Activated CD4-positive, alpha-beta T cell treated with anti-CD3 and anti-CD28 coated beads for 36 hours (primary cell): ENCODE measurements at places on chromosomes 4 and X. TPM values are rescaled to one million over a fixed set of nuclear protein-coding genes. Genes with fewer than 3 reads are reported as not detected.

GRCh38 chrX:100895365-100896075 is 21.4 kb upstream of the NOX1 start:
- H3K4me1 ChIP-seq: no peaks in the 10 kb centered on the region
- H3K4me3 ChIP-seq: no peak overlapping the region
- no peaks in the 10 kb centered on the region for H3K27me3 ChIP-seq

EREG gene
- total RNA-seq: not detected

DNA sequence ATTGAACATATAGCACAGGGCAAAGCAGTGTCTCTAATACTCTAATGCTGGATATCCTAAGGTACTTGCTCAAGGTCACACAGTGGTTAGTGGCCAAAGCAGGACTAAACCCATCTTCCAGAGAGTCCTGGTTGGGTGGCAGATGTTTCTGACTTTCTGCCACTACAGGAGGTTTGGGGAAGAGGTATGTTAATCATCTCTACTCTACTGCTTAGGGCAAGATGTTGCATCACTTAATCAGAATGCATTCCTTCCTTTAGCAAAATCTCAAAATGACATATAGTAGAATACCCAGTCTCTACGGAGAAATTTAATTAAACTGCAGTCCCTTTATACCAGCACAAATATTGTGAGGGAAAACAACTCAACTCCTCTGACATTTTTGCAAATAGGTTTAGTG is 190.7 kb upstream of the FAM241A start:
- peaks cover 4% of the 10 kb centered on the region for H3K27me3 ChIP-seq
- no peak overlapping the region for H3K4me3 ChIP-seq
- H3K36me3 ChIP-seq: no peaks in the 10 kb centered on the region
- no peaks in the 10 kb centered on the region for H3K4me1 ChIP-seq

DNA sequence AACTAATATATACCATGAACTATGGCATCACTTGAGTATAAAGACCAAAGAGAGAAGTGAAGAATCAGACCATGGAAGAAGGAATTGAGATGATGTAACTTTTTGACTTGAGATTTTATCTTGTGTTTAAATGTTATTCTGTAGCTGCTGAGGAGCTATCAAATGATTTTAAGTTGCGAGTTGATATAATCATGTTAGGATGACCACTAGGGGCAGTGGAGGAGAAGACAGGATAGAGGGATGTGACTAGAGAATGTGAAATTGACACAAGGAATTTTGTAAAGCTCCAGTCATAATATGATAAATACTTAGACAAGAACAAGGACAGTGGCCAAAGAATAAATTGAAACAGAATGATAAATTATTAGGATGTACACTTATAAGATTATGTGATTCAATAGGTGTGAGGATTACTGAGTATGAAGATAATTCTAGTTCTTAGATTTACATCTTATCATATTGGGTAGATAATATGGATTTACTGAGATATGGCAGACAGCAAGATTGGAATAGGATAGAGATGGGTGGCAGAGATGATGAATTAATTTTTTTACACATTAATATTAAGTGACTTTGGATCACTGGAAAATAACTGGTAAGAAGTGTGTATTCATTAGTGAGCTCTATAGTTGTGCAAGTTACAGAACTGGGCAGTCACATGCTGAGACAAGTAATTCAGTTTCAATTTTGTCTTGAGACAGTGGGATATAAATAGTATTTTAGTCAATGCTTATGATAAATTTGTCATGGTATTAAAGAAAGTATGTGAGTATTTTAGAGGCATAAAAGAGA is 816.0 kb upstream of the PCDH10 start:
- H3K36me3 ChIP-seq: no peaks in the 10 kb centered on the region
- no peaks in the 10 kb centered on the region for H3K4me1 ChIP-seq
- no peak overlapping the region for H3K4me3 ChIP-seq
- no peaks in the 10 kb centered on the region for H3K27me3 ChIP-seq
- no peak overlapping the region for H3K27ac ChIP-seq

EXOSC9 gene
- total RNA-seq: 85.4 TPM

- H3K4me1 ChIP-seq: peaks cover 7% of the 10 kb centered on the region
- DNase-seq: peak; percentile 10
- H3K36me3 ChIP-seq: no peaks in the 10 kb centered on the region
- no peak overlapping the region for H3K4me3 ChIP-seq
- H3K27ac ChIP-seq: no peak overlapping the region
These were observed 81.4 kb upstream of the ACSL1 start for GRCh38 chr4:184907216-184907615.

MAGIX gene
- 0.49 TPM for total RNA-seq

DNA sequence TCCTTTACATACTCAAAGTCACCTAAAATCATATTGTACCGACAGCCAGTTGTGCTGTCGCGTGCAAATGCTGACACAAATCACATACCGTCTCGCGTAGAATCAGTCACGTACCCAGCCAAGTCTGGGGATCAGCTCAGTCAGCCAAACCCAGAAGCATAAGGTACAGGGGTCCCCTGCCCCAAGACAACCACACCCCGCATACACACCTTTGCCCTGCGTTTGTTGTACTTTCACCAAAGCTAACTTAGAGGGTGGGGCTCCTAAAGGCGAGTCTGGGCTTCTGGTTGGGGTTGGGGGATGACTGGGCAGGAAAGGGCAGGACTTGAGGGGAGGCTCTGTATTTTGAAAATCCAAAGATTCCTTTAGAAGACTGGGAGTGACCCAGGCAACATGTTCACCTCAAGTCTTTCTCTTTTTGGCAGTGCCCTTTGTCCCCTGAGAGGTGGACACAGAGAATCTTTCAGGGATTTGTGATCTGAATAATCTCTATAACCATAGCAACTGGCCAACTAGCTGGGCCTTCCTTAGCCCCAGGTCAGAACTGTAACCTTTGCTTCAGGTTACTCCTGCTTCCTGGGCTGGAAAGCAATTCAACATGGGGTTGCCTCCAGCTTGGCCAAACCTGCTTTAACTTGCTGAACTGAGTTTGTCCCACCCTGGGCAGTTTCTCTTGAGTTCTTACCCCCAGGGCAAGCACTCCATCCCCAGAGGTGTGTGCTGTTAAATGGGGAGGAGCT is 992 bp downstream of the GDPD2 start:
- no peaks in the 10 kb centered on the region for H3K27me3 ChIP-seq
- H3K4me1 ChIP-seq: no peaks in the 10 kb centered on the region
- H3K27ac ChIP-seq: no peak overlapping the region
- no peak overlapping the region for H3K4me3 ChIP-seq

DNA sequence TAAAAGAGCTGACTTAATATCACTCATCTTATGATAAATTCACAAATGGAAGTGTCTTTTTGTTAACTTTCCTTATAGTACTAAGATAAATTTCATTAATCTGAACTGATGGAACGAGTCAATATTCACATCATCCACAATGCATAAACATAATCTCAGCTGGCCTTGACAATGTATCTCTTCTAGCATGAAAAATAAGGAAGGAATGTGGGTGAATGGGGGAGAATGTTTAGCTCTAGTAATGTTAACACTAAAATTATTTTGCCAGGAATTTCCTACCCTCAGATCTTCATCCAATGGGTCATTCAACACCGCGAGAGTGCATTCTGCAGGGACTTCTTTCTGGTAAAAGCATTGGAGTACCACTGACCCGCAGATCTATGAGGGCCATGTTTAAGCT is 15.8 kb downstream of the TRPC3 start:
- no peak for DNase-seq
- H3K27ac ChIP-seq: no peak overlapping the region
- no peaks in the 10 kb centered on the region for H3K36me3 ChIP-seq

CCKAR gene
- not detected for total RNA-seq

SHROOM4 gene
- not detected for total RNA-seq

LONRF3 gene
- 1.9 TPM for total RNA-seq

DNA sequence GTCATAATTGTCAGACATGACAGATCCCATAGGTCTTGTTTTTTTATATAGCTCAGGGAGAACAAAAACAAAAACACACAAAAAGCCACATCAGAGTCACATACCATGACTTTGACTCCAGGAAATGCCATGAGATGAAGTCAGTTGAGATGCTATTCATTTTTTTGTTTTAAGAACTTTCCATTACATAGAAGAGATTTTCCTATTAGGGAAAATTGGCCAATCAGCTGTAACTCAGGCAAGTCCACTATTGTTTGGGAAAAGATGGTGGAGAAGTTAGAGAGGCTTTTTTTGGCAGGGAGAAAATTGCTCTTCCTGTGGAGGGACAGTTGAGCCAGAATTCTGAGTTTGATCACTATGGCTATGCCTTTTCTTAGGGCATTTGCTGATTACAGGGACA is 72.6 kb downstream of the SMARCA5 start:
- no peak for DNase-seq
- peaks cover 3% of the 10 kb centered on the region for H3K36me3 ChIP-seq
- H3K4me1 ChIP-seq: no peaks in the 10 kb centered on the region
- H3K27me3 ChIP-seq: no peaks in the 10 kb centered on the region
- no peak overlapping the region for H3K27ac ChIP-seq

- no peak overlapping the region for H3K27ac ChIP-seq
- H3K36me3 ChIP-seq: peaks cover 55% of the 10 kb centered on the region
- DNase-seq: no peak
- no peaks in the 10 kb centered on the region for H3K4me1 ChIP-seq
- no peak overlapping the region for H3K4me3 ChIP-seq
These were observed 27.7 kb downstream of the DCUN1D4 start for GRCh38 chr4:51870441-51871188.

DNA sequence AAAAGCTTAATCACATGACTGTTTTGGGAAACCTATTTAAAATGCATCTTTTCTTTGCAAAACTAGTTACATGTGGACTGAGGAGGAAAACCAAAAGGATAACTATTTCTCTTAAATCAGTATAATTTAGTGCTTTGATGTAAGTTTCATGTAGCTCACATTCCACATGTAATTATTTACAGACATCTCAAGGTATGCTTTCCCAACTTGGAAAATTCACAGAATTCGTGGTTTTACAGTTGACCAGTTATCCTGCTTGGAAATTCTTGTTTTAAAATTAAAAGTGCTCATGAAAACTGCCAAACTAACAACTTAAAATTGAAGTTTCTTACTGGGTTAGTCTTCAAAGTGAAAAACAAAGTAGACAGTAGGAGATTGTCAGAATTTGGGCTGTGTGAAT is 52.4 kb downstream of the EDNRA start:
- H3K27ac ChIP-seq: no peak overlapping the region
- DNase-seq: no peak
- peaks cover 7% of the 10 kb centered on the region for H3K27me3 ChIP-seq
- H3K36me3 ChIP-seq: no peaks in the 10 kb centered on the region

TSPAN7 gene
- 0.42 TPM for total RNA-seq

- H3K4me1 ChIP-seq: no peaks in the 10 kb centered on the region
- no peak overlapping the region for H3K27ac ChIP-seq
- DNase-seq: no peak
- peaks cover 11% of the 10 kb centered on the region for H3K27me3 ChIP-seq
- H3K36me3 ChIP-seq: no peaks in the 10 kb centered on the region
These were observed 23.3 kb upstream of the GPR50 start for GRCh38 chrX:151153086-151153485.

TEX13C gene
- not detected for total RNA-seq
